Stimulated activated CD4-positive, alpha-beta T cell treated with anti-CD3 and anti-CD28 coated beads, Interleukin-12 subunit alpha, Interleukin-12 subunit beta, amount 100 ng/mL, for 24 hours (primary cell): ENCODE measurements at places on chromosomes 2 and 18.

- DNase-seq = no peak
These were observed 42.9 kb upstream of the CREG2 start for GRCh38 chr2:101430156-101430555.

DNA sequence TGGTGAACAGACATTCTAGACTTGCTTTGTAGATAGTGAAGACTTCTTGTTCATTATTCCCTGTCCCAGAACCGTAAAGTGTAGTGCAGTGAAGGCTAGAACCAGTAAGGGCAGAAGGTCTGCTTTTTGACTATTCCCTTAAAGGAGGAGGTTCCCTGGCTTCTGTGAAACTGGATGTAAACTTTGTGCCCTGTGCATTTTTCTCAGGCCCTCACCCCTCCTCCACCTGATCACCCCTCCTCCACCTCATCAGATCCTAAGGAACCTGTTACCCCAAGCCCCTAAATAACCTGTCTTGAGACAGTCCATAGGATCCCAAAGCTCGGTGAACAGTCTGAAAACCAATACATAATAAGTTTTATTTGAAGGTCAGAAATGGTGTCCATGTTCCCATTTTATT is 33.7 kb downstream of the SFT2D3 start:
- DNase-seq = no peak

GRCh38 chr18:73408469-73408868 is 540.7 kb upstream of the NETO1 start:
- DNase-seq = no peak

DNA sequence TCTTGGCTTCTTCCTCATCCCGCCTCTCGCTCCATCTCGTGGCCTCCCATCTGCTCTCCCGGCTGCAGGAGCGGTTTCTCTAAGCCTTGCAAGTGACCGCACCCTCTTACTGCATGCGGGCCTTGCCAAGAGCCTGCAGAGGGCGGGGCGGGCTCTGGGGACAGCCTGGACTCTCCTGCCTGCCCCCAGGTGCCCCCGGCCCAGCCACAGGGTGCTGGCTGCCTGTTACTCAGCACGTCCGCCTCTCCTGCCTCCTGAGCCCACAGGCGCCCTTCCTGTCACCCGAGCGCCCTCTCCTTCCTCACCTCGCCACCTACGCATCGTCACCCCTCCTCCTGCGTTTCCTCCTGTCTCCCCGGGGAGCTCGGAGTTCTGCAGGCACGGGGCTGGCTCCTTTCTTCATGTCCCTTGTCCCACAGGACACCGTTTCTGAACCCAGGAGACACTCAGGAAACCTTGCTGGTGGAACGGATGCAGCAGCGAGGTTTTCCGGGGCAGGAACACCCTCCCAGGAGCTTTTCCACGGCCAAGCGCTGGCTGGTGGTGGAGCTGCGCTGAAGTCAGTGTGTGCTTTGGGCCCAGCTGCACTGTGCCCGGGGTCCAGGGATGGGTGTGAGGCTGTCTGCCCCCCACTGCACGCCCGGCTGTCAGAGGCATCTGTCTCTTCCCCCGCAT is 28.5 kb downstream of the HPCAL1 start:
- peak; percentile 76 for DNase-seq

DNA sequence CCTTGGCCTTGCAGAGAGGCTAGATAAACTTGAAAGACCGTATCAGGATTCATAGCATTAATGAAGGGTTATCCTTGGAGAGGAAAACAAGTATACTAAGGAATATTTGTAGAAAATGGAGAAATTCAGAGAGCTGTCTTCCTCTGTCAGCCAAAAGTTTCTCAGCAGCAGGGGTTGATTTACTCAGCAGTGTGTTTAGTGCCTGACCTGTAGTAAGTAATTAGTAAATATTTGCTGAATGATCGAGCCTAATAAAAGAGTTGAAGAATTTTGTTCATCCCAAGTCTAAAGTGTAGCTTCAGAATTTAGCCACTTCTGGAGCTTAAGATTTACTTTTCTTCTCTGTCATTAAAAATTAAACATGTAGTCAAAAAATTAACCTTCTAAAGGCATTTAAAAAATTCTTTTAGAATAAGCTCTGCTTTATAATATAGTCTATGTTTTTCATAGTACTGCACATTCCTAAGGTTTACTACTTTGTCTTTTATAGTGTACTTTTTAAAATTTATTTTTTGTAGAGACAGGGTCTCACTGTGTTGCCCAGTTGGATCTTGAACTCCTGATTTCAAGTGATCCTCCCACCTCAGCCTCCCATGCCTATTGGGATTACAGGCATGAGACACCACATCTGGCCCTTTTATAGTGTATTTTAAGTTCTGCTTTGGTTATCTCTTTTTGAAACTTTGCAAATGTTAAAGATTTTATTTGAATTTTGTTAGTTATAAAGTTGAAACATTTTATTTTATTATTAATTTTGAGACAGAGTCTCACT is 138.4 kb upstream of the MYO3B start:
- no peak for DNase-seq

DNA sequence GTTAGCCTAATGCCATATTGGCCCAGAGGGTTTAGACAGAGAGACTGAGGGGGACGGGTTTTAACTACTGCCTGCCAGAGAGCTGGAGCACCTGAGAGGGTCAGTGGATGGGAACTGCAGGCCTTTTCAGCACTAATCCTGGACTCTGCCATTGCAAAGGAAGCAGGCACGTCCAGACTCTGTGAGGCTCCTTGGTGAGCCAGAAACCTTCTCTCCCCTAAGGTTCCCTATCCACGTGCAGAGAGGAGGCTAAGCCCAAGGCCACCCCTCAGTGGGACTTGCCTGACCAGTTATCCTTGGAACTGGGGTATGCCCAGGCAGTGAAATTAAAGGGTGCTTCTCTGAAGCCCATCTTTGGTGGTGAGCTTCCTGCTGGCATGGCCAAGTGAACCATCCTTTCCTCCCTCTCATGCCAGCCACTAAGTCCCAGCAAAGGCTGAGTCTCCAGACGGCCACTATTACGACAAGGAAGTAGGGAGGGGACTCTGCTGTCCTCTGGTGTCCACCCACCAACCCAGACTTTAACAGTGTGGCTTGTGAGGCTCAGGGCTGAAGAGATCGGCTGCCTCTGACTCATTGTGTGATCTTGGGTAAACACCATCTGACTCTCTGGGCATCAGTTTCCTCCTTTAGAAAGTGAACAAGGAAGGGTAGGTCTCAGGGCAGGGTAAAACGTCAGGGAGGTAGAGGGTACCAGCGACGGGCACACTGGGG is 3.9 kb upstream of the MLPH start:
- DNase-seq = no peak

DNA sequence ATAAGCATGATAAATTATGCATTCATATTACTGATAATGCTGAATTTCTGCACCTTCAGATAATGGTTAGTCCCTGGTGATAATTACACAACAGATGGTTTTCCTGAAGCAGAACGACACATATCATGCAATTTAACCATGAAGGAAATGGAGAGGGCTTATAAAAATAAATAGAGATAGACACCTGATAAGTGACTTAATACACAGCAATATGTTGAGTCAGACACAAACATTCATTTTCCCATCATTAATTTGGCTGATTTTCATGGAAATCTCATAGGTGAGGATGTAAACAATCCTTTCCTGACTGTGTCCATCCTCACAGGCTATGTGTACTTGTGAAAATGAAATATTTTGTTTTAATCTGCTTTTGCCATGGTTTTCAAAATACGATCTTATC is 36.9 kb upstream of the DSEL start:
- no peak for DNase-seq

- DNase-seq = no peak
These were observed 67.9 kb downstream of the TEX51 start for GRCh38 chr2:126966601-126967000.

GRCh38 chr2:37649518-37649917 is 21.9 kb downstream of the CDC42EP3 start:
- no peak for DNase-seq

DNA sequence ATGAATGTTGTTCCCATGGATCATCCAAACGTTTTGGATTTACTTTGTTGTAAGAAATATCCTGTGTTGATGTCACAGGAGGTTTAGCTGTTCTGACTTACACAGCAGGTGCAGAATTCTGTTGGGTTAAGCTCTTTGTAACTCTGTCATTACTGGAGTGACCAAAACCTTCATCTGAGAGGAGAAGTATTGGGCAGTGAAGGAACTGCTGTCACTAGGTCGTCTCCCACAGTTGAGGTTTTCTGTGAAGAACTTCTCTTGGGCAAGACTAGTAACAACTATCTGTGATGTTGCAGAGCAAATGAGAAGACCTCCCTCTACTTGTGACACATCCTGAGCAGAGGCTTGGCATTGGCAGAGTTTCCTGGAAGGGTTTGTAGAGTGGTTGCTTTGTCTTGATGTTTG is 2.9 kb downstream of the SPTBN1 start:
- DNase-seq = no peak

- DNase-seq = no peak
These were observed 65.9 kb downstream of the CAB39 start for GRCh38 chr2:230778350-230779063.

GRCh38 chr18:51196118-51196810 is 1.2 kb downstream of the MEX3C start:
- DNase-seq = peak; percentile 29

- no peak for DNase-seq
These were observed 155.9 kb upstream of the MAP3K20 start for GRCh38 chr2:172919732-172920131.

GRCh38 chr2:138877421-138877820 is 97.2 kb upstream of the NXPH2 start:
- DNase-seq = no peak

DNA sequence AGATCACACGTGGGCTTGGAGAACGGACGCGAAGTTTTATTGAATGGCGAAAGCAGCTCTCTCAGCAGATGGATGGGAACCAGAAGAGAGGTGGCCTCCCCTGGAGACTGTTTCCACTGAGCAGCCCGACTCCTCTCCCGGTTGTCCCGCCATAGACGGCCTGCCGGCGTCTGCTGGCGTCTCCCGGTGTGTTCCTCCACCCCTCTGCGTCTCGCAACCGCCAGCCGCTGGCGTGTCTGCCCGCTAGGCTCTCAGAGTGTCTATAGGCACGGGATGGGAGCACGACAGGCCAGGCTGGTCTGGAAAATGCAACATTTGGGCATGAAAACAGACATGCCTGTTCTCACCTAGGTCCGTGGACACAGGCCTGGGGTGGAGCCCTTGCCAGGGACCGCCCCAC is 366.7 kb upstream of the SOX11 start:
- DNase-seq = no peak

DNA sequence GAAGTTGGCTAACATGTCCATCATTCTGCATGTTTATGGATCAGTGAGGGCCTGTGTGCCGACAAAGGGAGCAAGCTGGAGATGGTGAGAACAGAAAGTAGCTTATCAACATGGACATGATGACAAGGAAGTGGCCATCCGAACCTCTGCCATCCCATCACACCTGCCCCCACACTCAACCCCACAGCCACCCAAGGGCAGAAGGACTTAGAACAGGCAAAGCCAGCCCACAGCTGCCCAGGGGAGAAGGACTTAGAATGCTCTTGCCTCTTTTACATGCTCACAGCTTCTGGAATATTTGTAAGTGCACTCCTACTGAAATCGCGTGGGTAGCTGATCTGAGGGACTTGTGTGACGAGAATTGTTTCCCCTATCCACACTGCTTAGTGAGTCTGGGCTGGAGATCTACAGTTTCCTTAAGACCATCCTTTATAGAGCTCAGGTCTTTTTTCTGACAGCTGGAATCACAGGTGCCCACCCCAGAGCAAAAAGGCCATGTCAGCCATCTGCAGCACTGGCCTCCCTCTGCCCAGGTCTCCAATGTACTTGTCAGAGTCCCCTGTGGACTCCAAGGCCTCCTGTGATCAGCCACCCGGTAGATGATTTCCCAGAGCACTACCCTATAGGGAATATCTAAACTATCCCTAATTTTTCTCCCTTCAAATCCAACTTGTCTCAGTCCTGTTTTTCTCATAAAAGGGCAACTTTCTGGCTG is 154.1 kb downstream of the SMAD7 start:
- DNase-seq = no peak
